Neural crest cell (in vitro differentiated cells): ENCODE measurements at places on chromosomes 16 and 17.

DNA sequence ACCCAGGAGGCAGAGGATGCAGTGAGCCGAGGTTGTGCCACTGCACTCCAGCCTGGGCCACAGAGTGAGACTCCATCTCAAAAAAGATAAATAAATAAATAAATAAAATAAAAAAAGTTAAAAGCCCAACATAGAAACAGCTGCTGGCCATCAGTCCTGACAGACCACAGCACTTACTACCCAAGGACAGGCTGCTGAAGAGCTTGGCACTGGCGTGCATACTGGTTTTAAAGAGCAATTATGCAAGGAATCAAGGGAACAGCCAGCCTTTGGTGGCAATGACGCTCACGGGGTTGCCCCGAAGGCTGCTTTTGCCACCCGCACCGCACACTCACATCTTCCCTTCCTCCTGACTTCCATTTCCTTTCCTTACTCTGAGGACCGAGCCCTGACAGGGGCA is 4.2 kb downstream of the PLD6 start:
- no peak for DNase-seq

DNA sequence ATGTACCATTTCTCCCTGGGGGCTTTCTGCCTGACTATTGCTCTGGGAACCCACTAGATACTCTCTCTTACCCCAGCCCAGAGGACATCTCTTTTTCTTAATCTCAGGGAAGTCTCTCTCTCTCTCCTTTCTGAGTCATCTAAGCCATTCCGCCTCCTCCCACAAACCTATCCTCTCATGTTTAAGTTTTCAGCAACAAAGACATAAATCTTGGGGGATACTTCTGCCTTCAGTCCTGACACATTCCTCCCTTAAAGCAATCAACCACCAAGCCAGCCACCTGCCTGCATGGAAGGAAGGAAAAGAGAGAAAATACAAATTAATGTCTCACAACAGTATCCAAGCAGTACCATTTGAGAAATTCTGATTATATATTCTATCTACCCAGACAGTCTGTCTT is 128.8 kb downstream of the HS3ST2 start:
- DNase-seq, result no peak

GRCh38 chr16:12235110-12235509 is 258.6 kb downstream of the SNX29 start:
- DNase-seq, result no peak

DNA sequence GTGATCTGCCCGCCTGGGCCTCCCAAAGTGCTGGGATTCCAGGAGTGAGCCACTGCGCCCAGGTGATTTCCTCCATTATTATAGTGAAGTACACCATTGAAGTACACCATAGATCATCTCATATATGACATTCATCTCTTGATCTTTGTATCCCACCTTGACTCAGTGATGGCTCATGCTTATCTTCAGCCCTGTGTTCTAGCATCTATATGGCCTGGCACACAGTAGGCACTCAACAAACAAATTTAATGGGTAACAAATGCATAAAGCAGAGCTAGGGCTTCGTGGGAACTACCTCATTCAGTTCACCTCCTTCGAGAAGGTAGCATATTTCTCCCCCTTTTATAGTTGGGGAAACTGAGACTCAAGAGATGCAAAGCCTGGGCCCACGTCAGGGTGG is 952 bp downstream of the ENKD1 start:
- no peak for DNase-seq

DNA sequence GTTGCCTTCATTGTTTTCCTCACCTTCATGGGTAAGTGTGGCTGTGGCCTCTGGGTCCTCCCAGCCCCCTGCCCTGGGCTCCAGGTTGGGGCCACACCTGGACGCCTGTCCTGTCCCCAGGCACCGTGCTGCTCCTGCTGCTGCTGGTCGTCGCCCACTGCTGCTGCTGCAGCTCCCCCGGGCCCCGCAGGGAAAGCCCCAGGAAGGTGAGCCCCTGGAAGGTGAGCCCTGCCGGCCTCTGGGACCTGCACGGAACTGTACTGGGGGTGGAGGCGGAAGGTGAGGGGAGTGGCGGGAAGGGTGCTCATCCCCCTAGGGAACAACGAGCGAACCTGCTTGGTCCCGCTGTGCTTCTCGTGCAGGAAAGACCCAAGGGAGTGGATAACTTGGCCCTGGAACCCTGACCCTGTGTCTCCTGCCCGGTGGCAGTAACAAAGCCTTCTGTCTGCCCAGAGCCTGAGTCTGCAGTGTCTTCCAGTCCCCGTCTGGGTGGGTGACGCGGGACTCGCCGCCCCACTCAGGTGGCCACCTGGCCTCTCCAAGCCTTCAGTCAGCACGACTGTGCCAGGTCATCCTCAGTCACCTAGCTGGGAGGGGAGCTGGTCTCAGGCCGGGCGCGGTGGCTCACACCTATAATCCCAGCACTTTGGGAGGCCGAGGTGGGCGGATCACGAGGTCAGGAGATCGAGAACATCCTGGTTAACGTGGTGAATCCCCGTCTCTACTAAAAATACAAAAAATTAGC is 831 bp downstream of the SMIM22 start:
- DNase-seq, result no peak

DNA sequence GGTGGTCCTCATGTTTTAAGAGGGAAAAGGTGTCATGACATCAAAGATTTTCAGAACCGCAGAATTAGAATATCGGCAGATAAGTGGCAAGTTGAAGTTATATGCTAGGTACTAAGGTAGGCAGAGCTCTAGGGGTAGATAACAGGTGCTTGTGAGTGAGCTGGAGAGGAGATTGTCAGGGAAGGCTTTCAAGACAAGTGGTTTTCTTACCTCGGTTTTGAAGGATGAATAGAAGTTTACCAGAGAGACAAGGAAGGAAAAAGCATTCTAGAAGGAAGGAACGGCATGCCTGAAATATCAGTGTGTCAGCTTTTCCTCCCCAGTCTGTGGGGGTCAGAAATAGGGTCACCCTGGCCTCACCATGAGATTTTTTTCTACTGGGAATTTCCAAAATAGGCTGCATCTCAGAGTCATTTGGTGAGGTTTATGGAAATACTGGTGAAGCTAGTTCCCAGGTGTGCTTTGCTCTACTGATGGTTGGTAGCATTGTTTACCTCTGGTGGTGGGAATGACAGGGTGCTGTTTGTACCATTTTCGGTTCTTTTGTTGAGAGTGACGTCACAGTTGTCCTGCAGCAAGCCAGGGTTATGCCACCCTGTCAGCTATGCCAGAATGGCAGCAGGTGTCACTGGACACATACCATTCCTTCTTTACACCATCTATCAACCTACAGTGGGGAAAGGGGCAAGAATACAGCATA is 112.5 kb downstream of the MSI2 start:
- no peak for DNase-seq

GRCh38 chr16:70529051-70529777 is 5.6 kb downstream of the SF3B3 start:
- DNase-seq, result no peak

DNA sequence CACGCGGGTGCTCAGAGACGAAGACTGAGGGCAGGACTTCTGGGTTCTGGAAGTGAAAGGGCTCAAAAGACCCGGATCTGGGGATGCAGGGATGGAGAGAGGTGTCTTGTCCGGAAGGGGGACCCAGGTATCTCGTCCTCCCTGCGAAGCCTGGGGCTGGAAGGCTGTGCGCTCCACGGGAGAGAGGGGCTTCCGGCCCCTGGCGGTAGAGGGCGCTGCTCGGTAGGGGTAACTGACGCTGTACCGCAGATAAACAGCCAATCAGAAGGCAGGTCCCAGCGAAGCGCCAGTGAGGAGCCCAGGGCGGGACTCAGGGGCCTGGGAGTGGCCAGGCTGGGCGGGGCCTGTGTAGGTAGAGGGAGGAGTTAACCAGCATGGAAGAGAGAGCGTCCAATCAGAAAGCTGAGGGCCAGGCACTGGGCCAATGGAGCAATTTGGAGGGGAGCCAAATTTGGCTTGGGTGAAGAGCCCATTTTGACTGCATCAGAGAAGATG is 804 bp downstream of the TGFB1I1 start:
- DNase-seq, result no peak

- DNase-seq, result no peak
Observed at GRCh38 chr16:79067600-79067999, 532.9 kb downstream of the MAF start.

DNA sequence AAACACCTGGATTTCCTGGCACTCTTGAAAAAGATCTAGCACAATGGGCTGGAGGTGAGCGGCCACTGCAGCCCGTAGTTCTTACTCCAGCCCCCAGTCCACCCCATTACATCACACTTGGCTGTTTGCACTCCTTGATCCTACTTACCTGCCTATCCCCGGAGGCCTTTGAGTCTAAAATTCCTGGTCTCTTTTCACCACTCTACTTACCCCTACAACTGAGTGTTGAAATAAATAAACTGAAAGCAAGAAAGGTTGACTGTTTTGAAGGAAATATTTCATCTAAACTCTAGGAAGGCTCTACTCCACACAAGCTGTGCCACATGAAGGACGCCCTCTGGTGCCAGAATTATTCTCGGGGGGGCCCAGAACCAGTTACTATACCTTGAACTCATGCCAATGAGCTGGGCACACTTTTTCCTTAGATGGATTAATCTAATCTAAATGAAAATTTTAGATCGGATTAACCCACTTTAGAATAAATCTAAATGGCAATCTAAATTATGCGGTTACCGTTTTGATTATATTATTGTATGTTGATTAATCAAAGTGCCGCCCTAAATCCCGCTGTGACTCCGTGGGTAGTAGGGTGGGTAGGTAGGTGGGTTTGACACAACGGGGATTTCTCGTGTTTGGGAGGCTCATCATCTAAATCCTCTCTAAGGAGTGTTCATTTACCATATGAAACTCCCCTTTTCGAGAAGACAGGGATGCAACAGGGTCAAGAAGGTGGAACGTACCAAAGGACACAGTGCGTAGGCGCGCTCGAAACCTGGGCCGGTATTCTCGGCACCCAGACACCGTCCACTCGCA is 651 bp upstream of the EIF1 start:
- no peak for DNase-seq

DNA sequence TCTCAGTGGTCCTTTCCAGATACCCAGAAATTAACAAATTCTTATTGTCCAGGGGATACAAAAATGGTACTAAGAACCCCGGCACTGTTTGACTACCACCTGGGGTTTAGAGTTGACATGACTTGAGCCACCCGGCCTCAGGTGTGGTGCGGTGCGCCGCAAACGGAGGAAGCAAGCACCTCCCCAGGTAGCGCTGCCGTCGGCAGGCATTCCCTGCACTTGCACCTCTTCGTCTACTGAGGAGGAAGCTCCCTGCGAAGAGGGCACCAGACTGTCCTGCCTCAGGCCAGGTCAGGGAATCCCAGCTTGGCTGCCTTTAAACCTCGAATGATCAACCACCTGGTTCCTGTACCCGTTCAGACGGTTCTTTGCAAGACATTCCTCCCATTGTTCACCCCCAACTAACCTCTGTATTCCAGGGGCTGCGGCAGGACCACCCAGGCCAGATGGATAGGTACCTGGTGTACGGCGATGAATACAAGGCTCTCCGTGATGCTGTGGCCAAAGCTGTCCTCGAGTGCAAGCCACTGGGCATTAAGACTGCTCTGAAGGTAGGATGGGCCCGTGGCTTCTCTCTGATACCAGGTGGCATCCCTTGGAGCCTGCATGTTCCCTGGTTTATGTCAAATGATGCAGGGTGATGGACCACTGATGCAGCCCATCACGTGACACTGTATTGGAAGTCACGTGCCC is 40.8 kb upstream of the ENDOV start:
- DNase-seq, result no peak

- no peak for DNase-seq
Observed at GRCh38 chr16:15726715-15727114, 76.7 kb downstream of the NDE1 start.

GRCh38 chr17:50468304-50469207 is at the start of gene CHAD:
TSS of gene CHAD (minus strand) at chr17:50468880. CDS start at chr17:50468813, 67 bp downstream.
- no peak for DNase-seq

DNA sequence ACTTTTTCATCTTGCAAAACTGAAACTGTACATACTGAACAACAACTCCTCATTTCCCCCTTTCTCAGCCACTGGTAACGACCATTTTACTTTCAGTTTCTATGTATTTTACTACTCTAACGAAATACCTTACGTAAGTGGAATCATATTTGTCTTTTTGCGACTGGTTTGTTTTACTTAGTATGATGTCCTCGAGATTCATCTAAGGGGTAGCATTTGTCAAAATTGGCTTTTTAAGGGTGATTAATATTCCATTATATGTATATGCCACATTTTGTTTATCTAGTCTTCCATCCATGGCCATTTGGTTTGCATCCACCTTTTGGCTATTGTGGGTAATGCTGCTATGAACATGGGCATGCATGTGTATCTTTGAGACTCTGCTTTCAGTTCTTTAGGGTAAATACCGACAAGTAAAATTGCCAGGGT is 10.4 kb downstream of the KPNB1 start:
- DNase-seq, result no peak

DNA sequence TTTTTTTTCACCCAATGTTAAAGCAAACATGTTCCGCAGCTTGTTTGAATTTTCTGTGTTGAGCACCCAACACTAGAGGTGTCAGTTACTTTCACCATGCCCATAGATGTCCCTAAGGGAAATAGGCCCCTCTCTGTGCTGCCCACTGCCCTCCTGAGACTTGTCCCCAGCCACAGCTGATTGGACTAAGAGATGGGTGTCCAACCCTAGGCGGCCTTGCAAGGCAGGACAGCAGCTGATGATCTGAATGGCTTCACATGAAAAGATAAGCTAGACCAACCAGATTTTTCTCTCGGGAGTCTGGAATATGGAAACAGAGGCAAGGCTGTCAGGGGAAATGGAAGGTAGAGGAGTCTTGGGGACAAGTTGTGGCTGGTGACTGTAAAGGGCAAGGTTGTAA is 6.1 kb upstream of the CALB2 start:
- DNase-seq, result no peak

DNA sequence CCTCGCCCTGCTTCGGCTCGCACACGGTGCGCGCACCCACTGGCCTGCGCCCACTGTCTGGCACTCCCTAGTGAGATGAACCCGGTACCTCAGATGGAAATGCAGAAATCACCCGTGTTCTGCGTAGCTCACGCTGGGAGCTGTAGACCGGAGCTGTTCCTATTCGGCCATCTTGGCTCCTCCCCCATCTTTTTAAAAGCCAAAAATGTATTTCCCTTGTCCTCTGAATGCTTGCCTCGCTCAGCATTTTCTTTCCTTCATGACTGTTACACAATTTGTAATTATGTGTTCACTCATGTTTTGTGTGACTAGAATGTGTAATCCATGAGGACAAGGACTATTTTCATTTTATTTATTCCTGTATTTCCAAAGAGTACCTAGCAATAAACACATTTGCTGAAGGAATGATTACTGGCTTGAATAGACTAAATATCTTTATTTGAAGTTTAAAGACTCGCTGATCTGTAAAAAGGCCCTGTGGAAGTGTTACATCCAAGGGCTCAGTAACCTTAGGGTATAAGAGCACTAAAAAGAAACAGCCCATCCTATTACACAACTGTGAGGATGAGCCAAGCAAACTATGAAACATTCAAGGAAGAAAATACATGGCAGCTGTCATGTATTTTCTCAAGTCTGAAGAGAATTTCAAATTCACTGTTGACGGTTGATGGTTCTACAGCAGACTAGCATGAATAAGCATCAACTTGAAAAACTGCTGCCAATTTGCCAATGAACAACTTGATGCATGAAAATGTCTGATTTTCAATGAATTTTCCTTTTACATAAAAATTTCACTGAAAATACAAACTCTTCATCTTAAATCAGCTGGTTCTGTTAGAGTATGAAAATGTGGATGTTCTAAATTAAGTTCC is 192.6 kb downstream of the MYO1D start:
- no peak for DNase-seq

- no peak for DNase-seq
Observed at GRCh38 chr16:72091217-72091616, 2.2 kb downstream of the TXNL4B start.
